Naive thymus-derived CD8-positive, alpha-beta T cell (primary cell): ENCODE measurements at places on chromosomes 7 and 10.
A peak's percentile ranks its signal among the peaks of the same experiment; 100 is the strongest.

- no peak for DNase-seq
Observed at GRCh38 chr10:71229726-71230655, 17.6 kb downstream of the UNC5B start.

DNA sequence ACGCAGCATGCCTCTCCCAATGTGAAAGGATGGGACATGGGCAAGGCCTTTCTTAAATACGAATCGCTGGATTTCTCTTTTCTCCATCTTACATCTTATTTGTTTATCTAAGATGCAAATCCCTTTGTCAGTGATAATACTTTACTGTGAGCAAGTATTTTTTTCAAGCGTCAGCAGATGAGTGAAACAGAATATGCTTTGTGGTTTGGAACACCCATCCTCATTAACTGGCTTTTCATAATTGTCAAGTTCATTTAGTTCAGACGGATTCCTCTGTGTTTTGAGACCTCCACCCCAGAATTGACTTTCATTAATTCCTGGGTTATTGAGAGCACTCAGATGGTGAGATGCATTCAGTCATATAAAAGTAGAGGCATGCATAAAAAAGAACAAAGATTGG, 149.8 kb downstream of the NSUN6 start:
- no peak for DNase-seq

DNA sequence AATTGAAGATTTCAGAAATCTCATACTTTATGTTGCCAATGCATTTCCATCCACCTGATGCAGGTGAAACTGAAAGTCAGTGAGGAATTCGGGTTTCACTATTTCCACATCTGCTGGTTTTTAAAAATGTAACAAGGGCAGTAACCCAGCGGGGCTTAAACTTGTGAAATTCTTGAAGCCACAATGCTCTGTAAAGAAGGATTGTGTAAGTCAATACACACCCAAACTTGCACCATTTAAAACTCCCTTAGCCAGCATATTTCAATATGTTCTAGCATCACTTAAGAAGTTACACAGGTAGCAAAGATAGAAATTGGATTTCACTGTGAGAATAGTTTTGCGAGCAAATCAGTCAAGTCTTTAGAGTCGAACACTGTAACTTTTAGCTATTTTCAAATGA, 386.1 kb downstream of the PLXDC2 start:
- no peak for DNase-seq

DNA sequence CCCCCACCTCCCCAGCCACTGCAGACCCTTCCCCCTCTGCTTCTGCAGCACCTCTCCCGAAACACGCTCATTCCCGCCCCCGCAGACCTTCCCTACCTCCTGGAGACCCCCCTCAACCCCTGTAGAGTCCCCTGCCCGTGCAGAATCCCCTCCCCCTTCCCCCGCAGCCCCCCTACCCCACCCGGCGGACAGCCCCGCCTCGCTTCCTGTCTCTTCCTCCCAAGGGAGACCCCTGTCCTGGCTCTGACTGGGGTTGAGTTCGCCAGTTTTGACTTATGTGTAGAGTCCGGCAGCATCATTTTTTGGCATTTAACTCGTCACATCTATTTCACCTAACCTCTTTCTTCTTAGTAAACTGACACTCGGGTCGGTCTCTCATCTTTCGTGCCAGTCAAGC, 54.0 kb downstream of the ALOX5 start:
- DNase-seq, result no peak

DNA sequence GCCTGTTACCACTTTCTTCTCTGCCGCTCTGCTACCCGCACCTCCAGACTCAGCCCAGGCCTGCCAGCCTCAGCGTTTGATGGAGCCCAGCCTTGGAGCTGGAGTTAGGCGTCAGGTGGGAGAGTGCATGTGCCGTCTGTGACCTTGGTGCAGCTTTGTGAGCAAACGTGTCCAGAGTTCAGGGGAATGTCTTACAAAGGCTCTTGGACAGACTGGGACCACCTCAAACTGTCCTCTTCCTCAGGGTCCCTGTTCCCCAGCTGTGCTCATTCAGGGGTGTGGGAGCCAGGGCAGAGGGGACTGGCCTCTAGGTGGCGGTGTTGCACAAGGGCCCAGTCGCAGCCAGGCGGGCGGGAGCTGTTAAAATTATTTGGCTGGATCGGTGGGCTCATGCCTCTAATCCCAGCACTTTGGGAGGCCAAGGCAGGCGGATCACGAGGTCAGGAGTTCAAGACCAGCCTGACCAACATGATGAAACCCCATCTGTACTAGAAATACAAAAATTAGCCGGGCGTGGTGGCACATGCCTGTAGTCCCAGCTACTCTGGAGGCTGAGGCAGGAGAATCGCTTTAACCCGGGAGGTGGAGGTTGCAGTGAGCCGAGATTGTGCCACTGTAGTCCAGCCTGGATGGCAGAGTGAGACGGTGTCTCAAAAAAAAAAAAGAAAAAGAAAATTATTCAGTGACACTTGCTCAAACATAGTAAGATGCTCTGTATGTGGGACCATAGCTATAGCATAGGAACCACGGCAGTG, 89.2 kb downstream of the ADCY1 start:
- no peak for DNase-seq

GRCh38 chr10:106958589-106959361, 205.7 kb downstream of the SORCS1 start:
- no peak for DNase-seq

GRCh38 chr7:4209126-4209525, 473.0 kb upstream of the FOXK1 start:
- DNase-seq, result no peak

GRCh38 chr7:39130274-39130673, 152.6 kb downstream of the POU6F2 start:
- DNase-seq, result no peak

DNA sequence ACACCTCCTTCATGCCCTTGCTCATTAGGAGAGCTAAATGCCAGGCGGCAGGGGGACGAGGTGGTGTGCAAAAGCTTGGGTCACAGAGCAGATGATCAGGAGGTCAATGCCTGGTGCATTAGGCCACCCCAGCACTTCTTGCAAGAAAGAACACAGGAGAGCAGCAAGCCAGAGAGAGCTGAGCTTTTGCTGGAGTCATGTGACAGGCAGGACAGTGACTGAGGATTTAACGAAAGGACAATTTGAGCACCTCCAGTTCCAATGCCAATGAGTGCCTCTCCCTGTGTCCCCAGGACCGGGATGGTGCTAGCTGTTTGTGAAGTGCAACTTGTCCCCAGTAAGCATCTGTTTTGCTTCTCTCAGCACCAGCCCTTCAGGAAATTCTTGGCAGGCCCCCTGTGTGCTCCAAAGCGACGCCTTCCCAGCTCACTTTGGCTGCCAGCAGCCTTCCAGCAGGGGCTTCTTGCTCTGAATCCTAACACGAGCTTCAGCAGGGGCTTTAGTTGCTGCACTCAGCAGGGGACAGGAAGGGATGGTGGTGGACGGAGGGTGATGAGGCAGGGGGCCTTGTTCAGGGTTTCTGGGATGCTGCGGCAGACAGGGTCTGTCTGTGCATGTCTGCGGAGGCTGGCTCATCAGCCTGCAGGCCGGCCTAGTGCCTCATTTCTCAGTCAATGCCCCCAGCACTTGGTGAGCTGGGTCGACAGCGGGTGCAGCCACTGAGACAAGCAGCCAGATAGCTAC, 368.1 kb downstream of the RPS24 start:
- no peak for DNase-seq

- no peak for DNase-seq
Observed at GRCh38 chr7:117871778-117872538, 1.3 kb downstream of the CTTNBP2 start.

DNA sequence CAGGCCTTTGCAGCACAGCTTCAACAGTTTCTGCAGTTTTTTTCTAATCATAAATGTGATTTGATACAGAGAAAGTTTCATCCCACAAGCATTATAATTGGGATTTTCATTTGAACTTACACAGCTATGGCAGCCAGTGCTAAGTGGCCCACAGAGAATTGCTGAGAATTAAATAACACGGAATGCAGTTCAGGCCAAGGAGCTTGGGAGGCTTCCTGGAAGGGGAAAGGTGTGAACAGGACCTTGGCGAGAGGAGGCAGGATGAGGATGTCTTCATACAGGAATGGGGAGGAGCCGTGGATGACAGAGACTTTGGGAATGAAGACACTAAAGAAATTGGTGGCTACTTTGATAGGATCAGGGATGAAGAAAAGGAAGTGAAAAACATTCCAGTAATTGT, 95.3 kb downstream of the ZNF22 start:
- DNase-seq, result no peak

DNA sequence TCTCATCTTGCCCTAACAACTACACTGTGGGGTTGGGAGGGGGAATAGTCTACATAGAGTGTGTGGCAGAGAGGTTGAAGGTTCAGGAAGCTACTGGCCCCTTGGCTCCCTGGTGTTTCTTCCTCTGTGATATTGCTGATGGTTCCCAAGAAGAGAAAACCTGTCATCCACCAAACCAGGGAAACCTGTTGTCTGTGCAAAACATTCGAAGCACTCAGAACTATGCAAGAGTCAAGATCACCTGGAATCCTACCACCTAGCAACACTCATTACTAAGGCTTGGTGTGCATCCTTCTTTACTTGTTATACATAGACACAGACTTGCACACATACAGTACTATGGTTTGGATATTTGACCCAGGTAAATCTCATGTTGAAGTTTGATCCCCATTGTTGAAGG, 46.5 kb upstream of the MKI67 start:
- DNase-seq, result no peak

DNA sequence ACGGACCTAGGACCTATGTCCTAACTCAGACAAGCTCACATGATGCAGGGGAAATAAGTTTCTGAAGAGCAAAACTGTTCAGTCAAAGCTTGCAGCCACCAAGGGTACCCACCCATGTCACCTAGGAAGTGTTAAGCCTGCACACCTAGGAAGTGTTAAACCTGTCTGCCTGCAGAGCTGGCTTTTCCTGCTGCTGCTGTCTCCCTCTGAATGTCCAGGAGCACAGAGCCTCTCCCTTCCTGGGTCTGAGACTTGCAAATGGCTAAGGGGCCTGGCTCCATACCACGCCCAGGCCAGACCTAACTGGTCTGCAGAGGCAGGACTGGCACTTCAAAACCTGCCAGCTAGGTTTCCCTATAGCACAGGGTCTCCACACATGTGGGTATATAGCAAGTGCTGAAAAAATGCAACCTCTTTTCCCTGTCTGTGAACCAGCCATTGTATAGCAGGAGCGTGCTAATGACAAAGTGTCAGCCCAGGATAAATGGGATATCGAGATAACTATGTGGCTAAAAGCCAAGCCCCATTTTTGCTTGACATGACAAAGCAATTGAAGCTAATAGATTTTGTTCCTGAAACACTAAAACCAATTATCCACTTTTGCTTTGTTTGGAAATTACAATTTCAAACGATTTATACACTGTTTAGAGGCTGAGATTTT, 1.5 kb downstream of the GDF2 start:
- DNase-seq, result no peak

GRCh38 chr10:63576501-63576900, 55.3 kb downstream of the REEP3 start:
- DNase-seq, result no peak

DNA sequence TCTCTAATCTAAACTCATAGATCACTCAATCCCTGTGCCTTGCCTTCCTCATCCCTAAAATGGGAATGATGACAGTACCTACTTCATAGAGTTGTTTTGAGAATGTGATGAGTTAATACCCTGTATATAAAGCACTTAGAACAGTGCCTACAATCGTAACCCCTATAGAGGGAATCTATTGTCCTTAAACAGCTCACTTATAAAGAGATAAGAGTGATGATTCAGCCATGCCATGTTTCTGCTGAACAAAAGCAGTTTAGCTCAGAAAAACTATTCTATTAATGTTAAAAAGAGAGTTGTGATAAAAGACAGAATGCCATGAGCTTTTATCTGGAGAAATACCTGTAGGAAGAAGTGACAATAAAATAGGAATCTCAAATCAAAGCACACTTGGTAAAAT, 63.6 kb downstream of the CUBN start:
- DNase-seq, result no peak

GRCh38 chr10:103659674-103660363, 166.3 kb downstream of the NEURL1 start:
- DNase-seq, result peak; percentile 50

- DNase-seq, result no peak
Observed at GRCh38 chr10:68212721-68213352, 19.1 kb downstream of the ATOH7 start.

DNA sequence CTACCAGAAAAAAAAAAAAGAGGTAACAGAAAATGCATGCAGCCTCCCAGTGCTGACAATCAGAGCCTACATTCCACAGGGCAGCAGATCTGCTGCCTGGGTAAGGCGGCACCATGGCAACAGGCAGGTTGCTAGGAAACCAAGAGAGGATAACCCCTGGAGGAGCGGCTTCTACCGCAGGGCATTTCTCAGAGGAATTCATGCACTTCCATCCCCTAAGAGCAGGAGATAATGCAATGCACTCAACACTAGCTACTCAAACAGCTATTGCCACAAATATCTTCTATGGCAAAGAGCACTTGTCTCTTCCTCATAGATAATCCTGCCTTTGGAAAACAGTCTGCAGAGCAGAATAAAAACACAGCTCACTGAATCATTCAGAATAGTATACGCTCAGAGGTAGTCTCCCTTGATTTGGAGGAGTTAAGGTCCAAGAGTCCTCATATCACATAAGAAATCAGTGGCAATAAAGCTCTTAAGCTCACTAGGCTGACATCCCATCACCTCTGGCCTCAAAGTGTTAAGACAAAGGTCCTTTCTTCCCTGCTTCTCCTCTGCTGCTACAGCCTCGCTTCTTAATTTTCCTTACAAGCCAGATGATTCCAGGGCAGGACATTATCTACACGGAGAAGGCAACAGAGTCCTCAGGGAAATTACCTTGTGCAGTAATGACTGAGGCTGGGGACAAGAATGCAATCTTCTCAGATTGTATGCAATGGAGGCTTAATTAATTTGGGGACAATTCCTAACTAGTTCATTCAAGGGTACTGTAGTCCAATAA, 10.7 kb downstream of the PSAP start:
- DNase-seq, result no peak

DNA sequence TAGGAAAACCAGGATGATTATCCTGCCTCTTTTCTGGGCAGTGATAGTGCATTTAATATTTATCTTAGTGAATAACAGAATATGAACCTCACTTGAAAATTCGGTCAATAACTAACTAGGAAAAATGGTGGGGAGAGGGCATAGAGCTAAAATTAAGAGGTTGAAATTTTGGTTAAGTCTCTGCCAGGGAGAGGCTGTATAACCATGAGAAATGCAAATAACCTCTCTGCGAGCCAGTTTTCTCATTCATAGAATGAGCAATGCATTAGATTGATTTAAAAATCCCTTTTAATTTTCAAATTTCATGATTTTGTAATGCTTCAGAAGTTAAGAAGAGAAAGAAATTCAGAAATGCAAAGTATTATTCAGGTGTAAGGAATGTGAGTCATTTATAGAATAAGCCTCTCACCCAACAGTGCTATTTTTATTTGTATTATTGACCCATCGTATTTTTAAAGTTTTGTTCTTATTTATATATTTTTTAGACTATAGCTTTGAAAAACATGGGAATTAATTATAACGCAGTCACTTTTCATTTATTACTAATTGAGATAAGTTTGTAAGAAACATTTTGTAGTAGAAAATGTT, 104.7 kb downstream of the PHF14 start:
- DNase-seq, result no peak

GRCh38 chr7:127895814-127896280, 135.4 kb downstream of the LRRC4 start:
- no peak for DNase-seq

GRCh38 chr7:89049043-89049442, 253.5 kb upstream of the TEX47 start:
- DNase-seq, result no peak

GRCh38 chr7:47704936-47705335, 123.0 kb upstream of the TNS3 start:
- no peak for DNase-seq

- DNase-seq, result no peak
Observed at GRCh38 chr7:107206706-107207105, 37.9 kb downstream of the HBP1 start.
